Glutamatergic neuron (in vitro differentiated cells): ENCODE measurements at places on chromosomes 1 and 21. TPM values are rescaled to one million over a fixed set of nuclear protein-coding genes. Genes with fewer than 3 reads are reported as not detected.

DNA sequence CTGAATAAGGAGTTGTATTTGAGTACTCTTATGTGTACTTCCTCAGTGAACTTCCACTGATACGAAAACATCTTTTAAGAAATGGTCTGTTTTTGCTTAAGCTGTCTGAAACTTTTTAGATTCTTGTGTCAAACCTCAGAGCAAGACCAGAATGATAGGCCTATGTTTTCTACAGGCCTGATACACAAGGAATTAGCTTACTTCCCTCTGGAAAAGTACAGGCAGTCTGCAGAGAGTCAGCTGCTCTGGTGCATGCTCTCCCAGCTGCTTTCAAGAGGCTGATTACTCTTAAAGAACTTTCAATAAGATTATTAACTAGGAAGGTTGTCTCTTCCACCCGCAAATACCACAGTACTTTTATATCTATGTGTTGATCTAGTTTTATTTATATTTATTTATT lies 9.5 kb downstream of the SNX27 start:
- DNase-seq = no peak

- DNase-seq = peak; percentile 75
These were observed 54.3 kb downstream of the ADARB1 start for GRCh38 chr21:45128613-45129188.

GRCh38 chr1:61782771-61783170 lies 40.5 kb downstream of the PATJ start:
- no peak for DNase-seq

GRCh38 chr1:53392460-53392859 lies 64.6 kb upstream of the LRP8 start:
- DNase-seq = no peak

GRCh38 chr21:41801321-41802197 lies 34.7 kb upstream of the RIPK4 start:
- no peak for DNase-seq

- no peak for DNase-seq
These were observed 85.4 kb downstream of the PIGK start for GRCh38 chr1:77133731-77134358.

DNA sequence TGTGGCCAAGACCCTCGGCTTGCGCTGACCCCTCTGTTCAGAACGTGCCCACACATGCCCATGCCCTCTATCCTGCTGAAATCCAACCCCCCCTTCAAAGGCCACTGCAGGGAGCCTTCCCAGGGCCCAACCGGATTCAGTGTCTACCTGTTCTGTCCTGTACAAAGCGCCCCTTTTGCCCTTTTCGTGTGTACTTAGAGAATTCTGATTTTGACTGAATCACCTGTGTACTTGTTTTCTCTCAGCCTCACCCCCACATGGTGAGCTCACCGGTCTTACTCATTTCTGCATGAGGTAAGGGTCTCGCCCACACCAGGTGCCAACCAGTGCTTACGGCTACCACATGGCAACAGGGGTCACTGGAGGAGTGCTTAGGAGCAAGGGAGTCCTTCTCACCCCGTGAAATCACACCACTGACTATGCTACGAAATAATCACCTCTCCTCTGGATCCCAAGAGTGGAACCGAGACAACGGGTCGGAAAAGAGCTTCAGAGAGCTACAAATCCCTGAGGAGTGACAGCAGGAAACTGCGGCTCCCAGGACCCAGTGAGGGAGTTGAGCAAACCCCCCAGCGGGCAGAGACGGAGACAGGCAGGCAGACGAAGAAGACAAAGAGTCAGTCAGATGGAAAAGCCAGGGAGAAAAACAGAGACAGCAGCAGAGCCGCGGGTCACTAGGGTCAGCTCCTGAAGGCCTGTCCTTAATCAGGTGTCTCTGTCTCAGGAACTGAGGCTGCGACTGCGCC lies 2.1 kb upstream of the S100A2 start:
- no peak for DNase-seq

The NFASC gene
- 301 TPM for total RNA-seq

The MYOG gene
- not detected for total RNA-seq

The MX2 gene
- total RNA-seq = not detected

The CIART gene
- total RNA-seq = 4.7 TPM
